Activated CD4-positive, alpha-beta T cell treated with anti-CD3 and anti-CD28 coated beads, Interleukin-2, amount 10 ng/mL, durations not matched to agents 24 days and 14 days (primary cell): ENCODE measurements at places on chromosomes 1 and 21. TPM values are rescaled to one million over a fixed set of nuclear protein-coding genes. Genes with fewer than 3 reads are reported as not detected.

ACTA1 gene
- total RNA-seq: not detected in 2 replicates

KRTAP21-2 gene
- total RNA-seq: not detected in 2 replicates

MAN1C1 gene
- 2.2 and 2.9 TPM in 2 replicates for total RNA-seq

IRF2BP2 gene
- 206 and 217 TPM in 2 replicates for total RNA-seq

C1orf167 gene
- not detected in 2 replicates for total RNA-seq

PRSS38 gene
- not detected in 2 replicates for total RNA-seq

PADI2 gene
- 0.07 TPM in 1 of 2 replicates, not detected in the other for total RNA-seq

TMPRSS15 gene
- total RNA-seq: not detected in 2 replicates

SYDE2 gene
- 1.2 and 1.4 TPM in 2 replicates for total RNA-seq

SAMD13 gene
- 0.21 TPM in 1 of 2 replicates, not detected in the other for total RNA-seq

MAP1LC3C gene
- total RNA-seq: not detected in 2 replicates

RIIAD1 gene
- not detected in 2 replicates for total RNA-seq

LRRC3 gene
- 2.3 and 2.4 TPM in 2 replicates for total RNA-seq

TEX38 gene
- not detected in 2 replicates for total RNA-seq

FMO3 gene
- not detected in 2 replicates for total RNA-seq

TNNT2 gene
- total RNA-seq: not detected in 2 replicates

JAK1 gene
- total RNA-seq: 86.5 and 86.6 TPM in 2 replicates

CA14 gene
- total RNA-seq: not detected in 2 replicates

C1orf56 gene
- total RNA-seq: 1.0 and 1.2 TPM in 2 replicates

TRIM46 gene
- total RNA-seq: 9.4 and 10.7 TPM in 2 replicates

IFI44 gene
- total RNA-seq: 20.4 and 27.6 TPM in 2 replicates

CD84 gene
- 17.3 and 17.7 TPM in 2 replicates for total RNA-seq

PTPRU gene
- total RNA-seq: 0.47 and 0.95 TPM in 2 replicates

SLC22A15 gene
- total RNA-seq: 0.23 and 0.36 TPM in 2 replicates

CR1L gene
- not detected in 2 replicates for total RNA-seq

SLC1A7 gene
- total RNA-seq: not detected in 2 replicates

LYPLAL1 gene
- total RNA-seq: 19.7 and 22.9 TPM in 2 replicates

HPCAL4 gene
- total RNA-seq: 0.38 and 0.44 TPM in 2 replicates

FLG2 gene
- total RNA-seq: not detected in 2 replicates

PRAMEF17 gene
- total RNA-seq: not detected in 2 replicates

ITSN1 gene
- total RNA-seq: 4.5 and 4.8 TPM in 2 replicates

SLC9C2 gene
- total RNA-seq: not detected in 2 replicates

OLIG1 gene
- total RNA-seq: not detected in 2 replicates

KIF26B gene
- total RNA-seq: 0.02 and 0.07 TPM in 2 replicates

KMO gene
- 0.09 TPM in 1 of 2 replicates, not detected in the other for total RNA-seq

TRAF3IP3 gene
- 392 and 394 TPM in 2 replicates for total RNA-seq

CRABP2 gene
- 0.62 and 1.4 TPM in 2 replicates for total RNA-seq

TMEM81 gene
- total RNA-seq: 3.6 and 3.7 TPM in 2 replicates

OR2G6 gene
- total RNA-seq: not detected in 2 replicates

ANP32E gene
- total RNA-seq: 193 and 201 TPM in 2 replicates

EDARADD gene
- total RNA-seq: 32.0 and 32.6 TPM in 2 replicates
